ENCODE measurements at places on chromosomes 1 and 21.
A peak's percentile ranks its signal among the peaks of the same experiment; 100 is the strongest.

GRCh38 chr1:26723013-26723991 is 27.5 kb downstream of the ARID1A start:
- peak overlapping the region; percentile 4 for H3K27ac ChIP-seq
- no peaks in the 10 kb centered on the region for H3K27me3 ChIP-seq
- H3K36me3 ChIP-seq, result no peaks in the 10 kb centered on the region
- no peak overlapping the region for H3K4me3 ChIP-seq
- peaks cover 30% of the 10 kb centered on the region for H3K4me1 ChIP-seq

GRCh38 chr1:96365596-96366390 is 355.8 kb upstream of the PTBP2 start:
- H3K4me1 ChIP-seq, result no peaks in the 10 kb centered on the region
- DNase-seq, result no peak
- H3K4me3 ChIP-seq, result no peak overlapping the region
- no peaks in the 10 kb centered on the region for H3K27me3 ChIP-seq
- no peak overlapping the region for H3K27ac ChIP-seq

DNA sequence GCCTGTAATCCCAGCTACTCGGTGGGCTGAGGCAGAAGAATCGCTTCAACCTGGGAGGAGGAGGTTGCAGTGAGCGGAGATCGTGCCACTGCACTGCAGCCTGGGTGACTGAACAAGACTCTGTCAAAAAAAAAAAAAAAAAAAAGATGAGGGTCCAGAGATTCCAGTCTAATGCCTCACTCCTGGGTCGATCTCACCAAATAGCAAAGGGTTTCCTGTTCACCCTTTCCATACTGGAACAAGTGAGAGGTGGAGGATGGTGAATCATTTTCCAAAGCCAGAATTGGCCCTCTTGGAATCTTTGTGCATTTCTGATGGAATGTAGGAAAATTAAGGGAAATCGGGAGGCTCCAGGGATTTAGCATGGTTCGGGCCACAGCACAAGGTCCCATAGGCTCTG is 58.1 kb upstream of the ZNF648 start:
- H3K36me3 ChIP-seq, result no peaks in the 10 kb centered on the region
- no peak for DNase-seq
- no peak overlapping the region for H3K4me3 ChIP-seq
- no peak overlapping the region for H3K27ac ChIP-seq
- no peaks in the 10 kb centered on the region for H3K4me1 ChIP-seq

DNA sequence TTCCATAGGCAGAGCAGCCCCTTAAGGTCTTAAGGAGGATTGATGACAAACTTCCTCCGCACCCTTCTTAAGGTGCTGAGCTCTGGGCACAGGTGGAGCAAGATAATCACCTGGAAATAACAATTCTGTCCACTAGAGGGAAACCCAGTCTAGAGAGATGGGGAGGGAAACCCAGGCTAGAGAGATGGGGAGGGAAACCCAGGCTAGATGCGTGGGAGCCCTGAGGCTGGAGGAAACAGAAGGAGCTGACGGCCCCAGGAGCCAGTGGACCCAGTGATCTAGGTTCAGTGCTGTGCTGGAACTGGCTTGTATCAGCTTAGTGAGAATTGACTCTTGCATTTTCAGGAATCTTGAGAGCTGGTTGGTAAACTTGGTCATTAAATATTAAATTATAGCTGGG is 17.8 kb upstream of the MYCL start:
- H3K27me3 ChIP-seq, result no peaks in the 10 kb centered on the region
- DNase-seq, result no peak
- no peaks in the 10 kb centered on the region for H3K36me3 ChIP-seq
- no peaks in the 10 kb centered on the region for H3K4me1 ChIP-seq
- H3K4me3 ChIP-seq, result no peak overlapping the region

GRCh38 chr1:36576118-36576517 is 93.4 kb upstream of the CSF3R start:
- no peaks in the 10 kb centered on the region for H3K36me3 ChIP-seq
- no peaks in the 10 kb centered on the region for H3K27me3 ChIP-seq
- DNase-seq, result peak; percentile 83
- H3K4me1 ChIP-seq, result no peaks in the 10 kb centered on the region

DNA sequence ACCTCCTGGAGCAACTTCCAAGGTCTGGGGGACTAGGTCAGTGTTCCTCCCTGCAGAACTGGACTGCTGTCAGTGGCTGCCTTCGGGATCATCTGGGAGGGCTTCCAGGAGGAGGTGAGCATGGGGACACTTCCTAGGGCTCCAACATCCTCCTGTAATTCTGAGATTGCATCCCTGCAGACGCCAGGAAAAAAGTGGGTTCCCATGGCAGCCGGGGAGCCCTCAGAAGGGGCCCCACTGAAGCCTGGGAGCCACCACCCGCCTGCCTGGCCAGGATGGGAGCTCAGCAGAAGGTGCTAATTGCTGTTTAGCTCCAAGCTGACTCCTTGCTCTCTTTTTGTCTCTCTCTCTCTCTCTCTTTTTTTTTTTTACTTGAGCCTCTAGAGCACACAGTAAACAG is 16.1 kb upstream of the ARF1 start:
- H3K36me3 ChIP-seq, result no peaks in the 10 kb centered on the region
- no peak overlapping the region for H3K4me3 ChIP-seq
- no peak overlapping the region for H3K27ac ChIP-seq
- no peaks in the 10 kb centered on the region for H3K27me3 ChIP-seq
- peak; percentile 35 for DNase-seq
- no peaks in the 10 kb centered on the region for H3K4me1 ChIP-seq

- H3K27me3 ChIP-seq, result no peaks in the 10 kb centered on the region
- no peaks in the 10 kb centered on the region for H3K36me3 ChIP-seq
- DNase-seq, result no peak
- H3K4me3 ChIP-seq, result no peak within 1 kb of the TSS
- H3K27ac ChIP-seq, result no peak within 1 kb of the TSS
Measured at GRCh38 chr1:11188858-11189451, at the start of gene ANGPTL7. Gene ANGPTL7 (plus strand): TSS chr1:11189355. CDS start chr1:11189580, 225 bp downstream.

- H3K4me1 ChIP-seq, result no peaks in the 10 kb centered on the region
- H3K36me3 ChIP-seq, result no peaks in the 10 kb centered on the region
- no peaks in the 10 kb centered on the region for H3K27me3 ChIP-seq
- no peak overlapping the region for H3K27ac ChIP-seq
- no peak overlapping the region for H3K4me3 ChIP-seq
- no peak for DNase-seq
Measured at GRCh38 chr1:166882893-166883292, 6.8 kb upstream of the TADA1 start.

DNA sequence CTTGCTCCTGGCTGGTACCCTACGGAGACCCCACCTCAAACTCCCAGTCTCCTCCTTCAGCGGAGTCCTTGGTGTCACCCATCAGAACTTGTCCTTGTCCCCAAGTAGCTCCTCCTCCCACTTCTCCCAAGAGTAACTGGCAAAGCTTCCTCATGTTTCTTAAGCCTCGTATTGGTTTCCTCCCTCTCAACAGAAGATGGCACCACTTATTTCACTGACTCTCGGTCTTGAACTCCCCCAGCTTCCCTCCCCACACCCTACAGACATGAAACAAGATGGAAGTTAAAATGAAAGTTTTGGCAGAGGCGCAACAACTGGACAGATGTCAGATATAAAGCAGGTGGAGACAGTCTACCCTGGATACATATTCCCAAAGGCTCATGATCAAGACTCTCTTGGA is 13.4 kb downstream of the RAB7B start:
- H3K4me3 ChIP-seq, result no peak overlapping the region
- no peak for DNase-seq
- H3K4me1 ChIP-seq, result no peaks in the 10 kb centered on the region
- no peak overlapping the region for H3K27ac ChIP-seq

DNA sequence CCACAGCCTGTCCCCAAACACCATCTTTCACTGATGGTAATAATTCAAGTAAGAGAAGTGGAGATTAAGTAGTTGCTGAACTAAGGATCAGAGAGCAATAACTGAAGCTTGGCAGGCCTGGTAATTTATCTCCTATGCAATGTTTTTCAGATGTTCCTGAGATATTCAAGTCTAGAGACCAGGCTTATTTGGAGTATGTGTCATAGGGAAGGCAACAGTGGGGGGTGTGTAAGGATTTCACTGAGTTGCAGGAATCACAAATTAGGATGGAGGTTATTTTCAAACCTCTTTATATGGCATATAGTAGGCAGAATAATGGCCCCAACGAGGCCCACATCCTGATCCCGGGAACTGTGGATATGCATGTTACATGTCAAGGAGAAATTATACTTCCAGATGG is 171.7 kb downstream of the KCNJ6 start:
- no peak for DNase-seq
- H3K27me3 ChIP-seq, result no peaks in the 10 kb centered on the region
- no peak overlapping the region for H3K27ac ChIP-seq

- no peaks in the 10 kb centered on the region for H3K4me1 ChIP-seq
- H3K27ac ChIP-seq, result no peak overlapping the region
- DNase-seq, result no peak
- H3K36me3 ChIP-seq, result no peaks in the 10 kb centered on the region
- H3K27me3 ChIP-seq, result no peaks in the 10 kb centered on the region
- H3K4me3 ChIP-seq, result no peak overlapping the region
Measured at GRCh38 chr1:29050166-29050565, 73.5 kb downstream of the TMEM200B start.

DNA sequence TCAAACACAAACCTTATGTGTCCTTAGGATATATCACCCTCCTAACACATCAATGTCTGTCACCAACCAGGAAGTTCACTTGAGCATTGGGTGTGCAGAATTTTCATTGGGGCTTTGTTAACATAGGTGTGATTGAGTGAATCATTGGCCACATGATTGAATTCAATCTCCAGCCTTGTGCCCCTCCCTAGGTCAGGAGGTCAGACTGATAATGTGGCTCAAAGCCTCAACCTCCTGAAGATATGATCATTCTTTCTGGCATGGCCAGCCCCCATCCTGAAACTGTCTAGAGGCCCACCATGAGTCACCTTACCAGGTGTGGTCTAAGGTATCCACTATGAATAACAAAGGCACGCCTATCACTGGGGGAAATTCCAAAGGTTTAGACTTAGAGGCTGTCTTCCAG is 90.1 kb downstream of the PKN2 start:
- peaks cover 2% of the 10 kb centered on the region for H3K36me3 ChIP-seq
- no peaks in the 10 kb centered on the region for H3K4me1 ChIP-seq
- H3K27me3 ChIP-seq, result no peaks in the 10 kb centered on the region
- H3K27ac ChIP-seq, result no peak overlapping the region
- DNase-seq, result no peak

- no peak overlapping the region for H3K4me3 ChIP-seq
- no peak for DNase-seq
- no peak overlapping the region for H3K27ac ChIP-seq
- H3K27me3 ChIP-seq, result no peaks in the 10 kb centered on the region
- no peaks in the 10 kb centered on the region for H3K4me1 ChIP-seq
- H3K36me3 ChIP-seq, result no peaks in the 10 kb centered on the region
Measured at GRCh38 chr1:114154963-114155322, 1.3 kb upstream of the SYT6 start.

GRCh38 chr1:175208773-175209492 is 16.4 kb upstream of the KIAA0040 start:
- H3K27ac ChIP-seq, result no peak overlapping the region
- H3K4me3 ChIP-seq, result no peak overlapping the region
- H3K4me1 ChIP-seq, result no peaks in the 10 kb centered on the region
- no peak for DNase-seq
- no peaks in the 10 kb centered on the region for H3K36me3 ChIP-seq
- no peaks in the 10 kb centered on the region for H3K27me3 ChIP-seq

DNA sequence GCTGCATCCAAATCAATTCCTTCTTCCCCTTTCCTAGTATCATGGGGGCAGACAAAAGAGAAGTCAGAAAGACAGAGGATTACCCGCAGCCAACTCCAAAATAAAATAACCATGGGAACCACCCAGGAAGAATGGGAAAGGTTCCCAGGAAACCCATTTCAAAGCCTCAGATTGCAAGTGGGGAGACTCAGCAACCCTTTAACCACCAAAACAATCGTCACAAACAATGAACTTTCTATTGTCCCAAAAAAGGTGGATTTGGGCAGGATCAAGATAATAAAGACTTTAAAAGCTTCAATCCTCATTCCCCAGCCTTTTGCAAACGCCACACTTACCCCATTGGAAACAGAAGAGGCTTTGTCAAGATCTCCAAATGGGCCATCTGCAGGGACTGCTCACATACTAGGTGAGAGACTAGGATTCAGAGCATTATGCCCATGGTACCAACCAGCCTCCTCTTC is 5.1 kb downstream of the TIAM1 start:
- no peak for DNase-seq
- no peaks in the 10 kb centered on the region for H3K4me1 ChIP-seq
- no peaks in the 10 kb centered on the region for H3K36me3 ChIP-seq
- no peak overlapping the region for H3K27ac ChIP-seq
- no peaks in the 10 kb centered on the region for H3K27me3 ChIP-seq

DNA sequence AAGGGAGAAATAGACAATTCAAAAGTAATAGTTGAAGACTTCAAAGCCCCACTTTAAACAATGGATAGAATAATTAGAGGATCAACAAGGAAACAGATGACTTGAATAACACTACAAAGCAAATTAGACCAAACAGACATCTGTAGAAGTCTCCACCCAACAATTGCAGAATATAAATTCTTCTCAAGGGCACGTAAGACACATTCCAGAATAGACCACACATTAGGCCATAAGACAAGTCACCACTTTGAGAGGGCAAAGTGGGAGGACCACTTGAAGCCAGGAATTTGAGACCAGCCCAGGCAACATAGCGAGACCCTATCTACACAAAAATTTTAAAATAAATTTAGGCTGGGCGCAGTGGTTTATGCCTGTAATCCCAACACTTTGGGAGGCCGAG is 20.5 kb upstream of the RNF186 start:
- no peaks in the 10 kb centered on the region for H3K36me3 ChIP-seq
- H3K27ac ChIP-seq, result no peak overlapping the region
- H3K27me3 ChIP-seq, result no peaks in the 10 kb centered on the region
- no peak for DNase-seq

All from aorta (tissue), 5 donors.